Anterior cingulate cortex (tissue), 58 donors: ENCODE measurements at places on chromosomes 1 and 21.

DNA sequence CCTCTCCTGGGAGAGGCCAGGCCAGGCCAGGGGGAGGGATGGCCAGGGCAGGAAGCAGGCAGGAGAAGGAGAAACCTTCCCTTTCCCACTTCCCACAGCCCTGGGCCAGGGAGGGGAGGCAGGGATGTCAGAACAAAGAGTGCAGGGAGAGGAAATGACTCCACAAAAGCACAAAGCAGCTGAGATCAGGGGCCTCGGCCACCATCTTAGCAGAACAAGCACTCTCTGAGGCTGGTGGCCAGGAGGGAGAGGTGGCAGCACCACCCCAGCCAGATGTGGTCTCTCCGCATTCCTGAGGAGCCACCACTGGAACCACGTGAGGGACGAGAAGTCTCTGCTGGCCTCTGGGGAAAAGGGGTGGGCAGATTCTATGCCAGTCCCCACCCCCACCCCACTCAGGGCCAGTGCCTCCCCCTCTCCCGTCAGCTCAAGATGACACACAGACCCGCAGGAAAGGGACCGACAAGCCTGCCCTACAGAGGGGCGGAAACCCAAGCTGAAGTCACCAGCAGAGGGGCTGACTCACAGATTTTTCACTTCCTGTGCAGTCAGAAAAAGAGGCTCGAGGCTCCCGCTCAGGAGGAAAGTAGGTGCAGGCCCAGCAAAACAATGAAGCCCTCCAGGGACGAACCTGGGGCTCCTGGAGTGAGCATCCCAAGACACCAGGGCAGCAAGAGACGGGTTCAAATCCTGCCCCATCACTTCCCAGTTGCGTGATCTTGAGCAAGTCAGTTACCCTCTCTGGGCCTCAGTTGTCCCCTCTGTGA, 24.1 kb upstream of the ALDH4A1 start:
- DNase-seq, result no peak

DNA sequence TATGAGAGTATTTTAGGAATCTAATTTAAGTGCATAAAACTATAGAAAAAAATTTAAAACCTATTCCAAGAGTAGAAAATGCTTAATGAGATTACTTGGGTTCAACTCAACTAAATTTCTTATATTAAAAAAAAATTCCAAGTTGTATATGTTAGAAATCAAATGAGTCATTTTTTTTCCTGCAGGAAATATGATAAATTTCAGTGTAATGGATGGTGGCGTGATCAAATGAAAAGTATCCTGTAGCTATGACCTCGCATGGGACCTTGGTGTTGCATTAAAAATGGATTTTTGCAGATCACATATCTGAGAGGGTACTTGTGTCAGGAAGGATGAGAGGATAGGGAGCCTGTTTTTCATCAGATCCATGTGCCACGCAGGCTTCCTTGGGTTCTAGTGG, 17.9 kb downstream of the ATP5PO start:
- DNase-seq, result no peak

DNA sequence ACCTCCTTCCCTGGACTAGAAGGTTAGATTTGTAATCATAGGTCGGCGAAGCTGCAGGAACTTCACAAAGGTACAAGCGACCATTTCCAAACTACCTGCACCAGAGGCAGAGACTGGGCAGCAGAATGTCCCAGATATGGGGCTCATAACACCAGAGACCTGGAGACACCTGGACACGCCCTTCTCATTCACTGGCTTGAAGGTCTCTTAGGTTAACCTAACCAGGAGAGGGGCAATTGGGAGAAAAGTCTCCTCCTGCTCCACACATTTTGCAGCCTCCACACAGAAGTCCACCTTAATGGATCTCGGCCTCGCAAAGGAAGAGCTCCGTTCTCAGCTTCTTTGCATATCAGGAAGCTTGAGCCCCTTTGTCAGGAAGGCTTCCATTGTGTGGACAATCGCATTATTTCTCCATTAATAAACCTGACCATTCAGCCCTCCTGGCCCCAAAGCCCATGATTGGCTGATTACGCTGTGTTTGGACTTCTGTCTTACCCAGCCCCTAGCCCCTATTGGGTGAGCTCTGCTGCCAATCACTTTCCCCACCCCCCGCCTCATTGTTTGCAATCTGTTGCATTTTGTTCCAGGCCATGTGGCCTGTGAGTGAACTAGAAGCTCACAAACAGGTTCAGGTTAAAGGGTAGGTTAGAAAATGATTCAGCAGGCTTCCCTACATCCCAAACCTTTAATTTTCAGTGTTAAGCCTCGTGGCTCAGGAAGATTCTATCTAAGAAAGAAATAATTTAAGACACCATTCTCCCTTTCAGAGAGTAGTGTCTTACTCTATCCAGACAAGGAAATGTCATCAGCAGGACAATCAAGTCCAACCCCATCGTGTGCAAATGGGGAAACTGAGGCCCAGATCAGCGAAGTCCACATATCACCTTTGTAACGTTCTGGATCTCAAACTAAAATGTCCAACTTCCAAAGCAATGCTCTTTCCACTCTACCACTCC, 2.8 kb downstream of the MYCL start:
- DNase-seq, result no peak

DNA sequence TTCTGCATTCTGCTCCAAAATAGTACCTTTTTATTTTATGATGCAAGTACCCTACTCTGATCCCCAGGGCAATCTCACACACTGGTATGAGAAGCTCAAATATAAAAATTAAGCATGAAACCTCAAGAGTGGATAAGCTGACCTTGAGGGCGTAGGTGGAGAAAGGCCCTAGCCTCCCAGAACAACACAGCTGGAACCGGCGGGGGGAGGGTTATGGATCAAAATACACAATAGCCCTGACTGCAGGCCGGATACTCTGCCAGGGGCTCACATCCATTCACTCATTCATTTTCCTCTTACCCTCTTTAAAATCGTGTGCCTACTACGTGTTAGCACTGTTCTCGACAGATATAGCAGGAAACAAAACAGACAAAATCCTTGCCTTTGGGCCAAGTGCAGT, 32.8 kb upstream of the ECE1 start:
- DNase-seq, result no peak

DNA sequence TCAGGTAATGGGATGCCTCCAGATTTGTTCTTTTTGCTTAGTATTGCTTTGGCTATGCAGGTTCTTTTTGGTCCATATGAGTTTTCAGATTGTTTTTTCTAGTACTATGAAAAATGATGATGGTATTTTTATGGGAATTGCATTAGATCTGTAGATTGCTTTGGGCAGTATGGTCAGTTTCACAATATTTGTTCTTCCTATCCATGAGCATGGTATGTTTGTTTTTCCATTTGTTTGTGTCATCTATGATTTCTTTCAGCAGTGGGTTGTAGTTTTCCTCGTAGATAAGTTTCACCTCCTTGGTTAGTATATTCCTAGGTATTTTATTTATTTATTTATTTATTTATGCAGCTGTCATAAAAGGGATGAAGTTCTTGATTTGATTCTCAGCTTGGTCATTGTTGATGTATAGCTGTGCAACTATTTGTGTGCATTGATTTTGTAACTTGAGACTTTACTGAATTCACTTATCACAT, 103.9 kb upstream of the DNAH14 start:
- no peak for DNase-seq

DNA sequence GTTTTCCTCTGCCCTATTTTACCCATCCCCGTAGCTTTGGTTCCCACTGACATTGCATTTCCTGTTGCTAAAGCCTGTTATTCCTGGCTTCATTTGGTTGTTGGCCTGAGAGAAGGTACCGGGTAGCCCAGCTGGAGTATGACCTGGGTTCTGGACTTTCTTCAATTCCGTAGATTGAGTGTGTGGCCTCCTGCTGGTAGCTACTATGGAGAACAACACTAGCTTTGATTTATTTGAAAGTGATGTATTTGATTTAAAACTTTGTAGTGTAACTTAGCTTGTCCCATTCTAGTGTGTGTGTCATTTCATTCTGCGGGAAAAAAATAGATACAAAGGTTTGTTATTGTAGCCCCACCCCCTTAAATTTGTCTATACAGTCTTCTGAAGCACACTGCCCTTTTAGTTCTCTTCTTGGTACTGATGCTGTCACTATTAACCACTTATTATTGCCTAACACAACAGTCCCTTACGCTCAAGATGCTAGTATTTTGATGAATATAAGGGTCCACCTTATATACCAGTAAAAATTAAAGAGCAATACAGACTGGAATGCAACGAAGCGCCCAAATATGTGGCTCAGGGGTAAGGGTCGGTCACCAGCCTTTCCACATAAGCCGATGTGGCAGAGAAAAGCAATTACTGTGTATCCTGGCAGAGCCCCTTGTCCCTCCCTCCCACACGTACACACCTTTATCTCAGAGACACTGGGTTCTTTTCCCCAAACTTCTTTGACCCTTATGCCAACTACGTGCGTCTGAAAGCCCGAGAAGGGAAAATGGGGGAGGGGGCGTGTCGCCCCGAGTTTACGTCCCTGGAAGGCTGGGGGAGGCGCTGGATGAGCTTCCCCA, 643 bp upstream of the MOV10 start:
- no peak for DNase-seq

- DNase-seq, result no peak
These were observed 15.5 kb downstream of the MX1 start for GRCh38 chr21:41441546-41441945.

- DNase-seq, result no peak
These were observed 223.8 kb downstream of the KCNH1 start for GRCh38 chr1:210910020-210910575.

DNA sequence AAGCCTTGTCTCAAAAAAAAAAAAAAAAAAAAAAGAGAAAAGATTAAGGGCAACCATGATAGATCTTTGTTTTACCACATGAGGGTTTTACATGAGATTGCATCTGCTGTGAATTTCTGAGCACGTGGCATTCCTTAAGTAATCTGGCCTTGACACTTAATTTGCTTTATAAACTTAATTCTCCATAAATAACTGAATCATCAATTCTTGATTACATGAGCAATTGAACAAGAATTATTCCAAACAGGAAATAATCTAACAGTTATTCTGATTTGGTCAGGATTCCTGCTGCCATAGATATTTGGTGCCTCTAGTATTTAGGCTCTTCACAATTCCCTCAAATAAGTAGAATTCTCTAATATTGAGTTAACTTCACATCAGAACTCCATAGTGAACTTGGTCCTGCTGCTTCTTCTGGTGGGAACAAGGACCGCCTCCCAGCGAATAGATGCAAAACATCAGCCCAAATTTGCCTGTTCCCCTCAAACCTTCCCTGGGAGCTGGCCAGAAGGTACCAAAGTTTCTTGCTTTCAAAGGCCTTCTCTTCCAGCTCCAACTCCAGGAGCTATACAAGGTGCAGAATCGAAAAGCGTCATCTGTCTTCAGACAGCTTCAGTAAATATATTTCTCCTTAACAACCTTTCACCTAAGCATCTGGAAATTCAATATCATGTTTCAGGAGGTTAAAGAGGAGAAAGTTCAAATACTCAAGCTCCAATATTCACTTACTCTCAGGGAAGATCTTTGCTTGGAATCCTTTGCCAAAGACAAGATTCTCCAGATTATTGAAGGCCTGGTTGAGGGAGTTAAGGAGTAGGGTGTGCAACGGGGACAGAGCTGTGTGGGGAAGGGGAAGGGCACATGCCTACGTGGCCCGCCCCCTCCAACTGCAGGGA, 1.0 kb downstream of the KRTCAP2 start:
- no peak for DNase-seq

DNA sequence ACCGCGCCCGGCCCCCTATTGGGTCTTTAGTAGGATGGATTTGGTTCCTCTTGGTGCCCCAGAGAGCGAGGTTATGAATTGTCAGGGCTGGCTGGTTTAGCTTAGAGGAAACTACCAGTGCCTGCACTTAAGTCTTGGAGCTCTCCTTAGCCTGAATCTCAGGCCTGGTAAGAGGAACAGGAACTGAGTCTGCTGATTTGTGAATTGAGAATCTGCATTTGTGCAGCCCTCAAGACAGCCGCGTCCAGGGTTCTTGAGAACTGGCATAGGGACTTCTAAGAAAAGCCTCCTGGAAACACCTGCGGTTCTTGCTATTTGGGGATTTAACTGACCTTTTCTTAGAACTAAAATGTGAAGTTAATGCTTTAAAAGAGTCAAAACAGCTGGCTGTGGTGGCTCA, 1.7 kb downstream of the NECAP2 start:
- DNase-seq, result no peak
